ENCODE measurements at places on chromosomes 3 and 15. TPM values are rescaled to one million over a fixed set of nuclear protein-coding genes. Genes with fewer than 3 reads are reported as not detected.

DNA sequence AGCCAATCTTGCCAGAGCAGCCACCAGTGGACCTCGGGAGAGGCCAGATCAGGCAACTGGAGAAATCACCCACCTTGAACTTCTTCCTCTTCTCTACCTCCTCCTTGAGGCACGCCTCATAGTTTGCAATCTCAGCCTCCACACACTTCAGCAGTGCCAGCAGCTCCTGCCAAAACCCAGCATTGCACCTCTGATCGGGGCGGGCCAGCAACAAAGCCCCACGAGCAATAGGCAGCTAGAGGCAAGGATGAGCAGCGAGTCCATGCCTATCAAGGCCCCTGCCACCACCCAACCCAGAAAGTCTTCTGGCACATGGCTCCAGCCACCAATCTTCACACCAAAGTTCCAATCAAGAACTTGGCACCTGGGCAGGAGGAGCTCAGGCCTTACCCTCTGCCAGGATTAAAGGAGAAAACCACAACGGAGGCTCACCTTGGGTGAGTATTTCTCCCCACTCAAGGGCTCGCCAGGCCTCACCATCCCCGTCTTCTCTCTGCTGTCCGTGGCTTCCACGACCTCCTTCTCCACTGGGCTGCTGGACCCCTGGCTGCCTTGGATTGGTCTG, 42.1 kb downstream of the SEMA3G start:
- H3K4me1 ChIP-seq = no peaks in the 10 kb centered on the region
- H3K4me3 ChIP-seq = no peak overlapping the region
- H3K36me3 ChIP-seq = peaks cover 52% of the 10 kb centered on the region
- H3K27ac ChIP-seq = no peak overlapping the region
- no peaks in the 10 kb centered on the region for H3K27me3 ChIP-seq
- no peak for DNase-seq

GRCh38 chr3:195269375-195270078, 1.4 kb downstream of the XXYLT1 start:
- H3K27me3 ChIP-seq = no peaks in the 10 kb centered on the region
- H3K4me1 ChIP-seq = peaks cover 15% of the 10 kb centered on the region
- DNase-seq = no peak
- no peak overlapping the region for H3K4me3 ChIP-seq

DNA sequence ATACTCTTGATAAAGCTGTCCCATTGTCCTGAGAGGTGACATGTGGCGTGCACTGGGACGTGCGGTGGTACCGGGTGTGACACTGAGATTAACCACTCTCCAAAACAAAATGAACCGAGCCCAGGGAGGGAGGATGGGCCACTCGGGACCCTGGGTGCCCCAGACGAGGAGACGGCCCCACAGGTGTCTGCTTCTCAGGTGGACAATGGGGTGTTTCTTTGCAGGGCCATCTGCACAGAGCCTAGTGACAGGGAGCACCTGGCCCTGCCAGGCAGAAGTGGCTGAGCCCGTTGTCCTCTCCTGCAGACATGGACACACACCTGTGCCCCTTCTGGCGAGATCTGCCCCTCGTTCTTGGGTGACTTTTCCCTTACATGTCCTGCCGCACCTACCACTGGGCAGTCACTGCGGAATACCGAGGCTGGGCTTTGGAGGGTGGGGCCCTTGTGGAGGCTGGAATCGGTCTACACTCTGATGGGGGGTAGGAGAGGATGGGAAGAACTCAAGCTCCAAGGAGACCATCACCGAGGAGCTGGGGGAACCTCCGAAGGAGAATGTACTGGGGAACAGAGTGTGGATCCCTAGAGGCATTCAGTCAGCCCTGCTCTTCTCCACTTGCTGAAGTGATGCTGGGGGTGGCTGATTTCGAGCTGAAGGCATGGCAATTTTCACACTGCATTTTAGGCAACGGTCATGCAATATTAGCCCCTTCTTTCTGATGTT, 153.5 kb downstream of the ATP10A start:
- H3K36me3 ChIP-seq = no peaks in the 10 kb centered on the region
- H3K27ac ChIP-seq = no peak overlapping the region
- no peaks in the 10 kb centered on the region for H3K27me3 ChIP-seq
- DNase-seq = no peak

DNA sequence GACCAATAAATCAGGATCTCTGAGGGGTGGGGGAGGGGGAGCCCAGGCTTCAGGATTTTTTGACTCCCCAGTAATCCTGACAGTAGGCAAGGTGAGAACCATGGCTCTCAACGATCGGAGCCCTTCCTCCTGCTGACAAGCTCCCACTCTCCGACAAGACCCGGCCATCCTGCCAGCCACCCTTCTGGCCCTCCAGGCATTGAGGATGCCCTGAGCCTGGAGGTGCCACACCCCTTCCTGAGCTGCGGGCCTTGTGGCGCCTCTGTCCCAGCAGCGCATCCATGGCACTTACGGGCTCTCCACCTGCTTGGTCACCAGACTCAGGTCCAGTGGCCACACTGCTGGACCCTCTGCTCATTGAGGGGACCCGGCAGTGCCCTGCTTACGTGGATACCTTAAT, 46.0 kb downstream of the MGLL start:
- no peaks in the 10 kb centered on the region for H3K27me3 ChIP-seq
- H3K36me3 ChIP-seq = no peaks in the 10 kb centered on the region
- peaks cover 9% of the 10 kb centered on the region for H3K4me1 ChIP-seq
- H3K4me3 ChIP-seq = no peak overlapping the region

GRCh38 chr3:194685065-194685717, 492 bp upstream of the FAM43A start:
- no peaks in the 10 kb centered on the region for H3K36me3 ChIP-seq
- H3K27me3 ChIP-seq = no peaks in the 10 kb centered on the region
- peaks cover 25% of the 10 kb centered on the region for H3K4me1 ChIP-seq
- no peak for DNase-seq
- H3K4me3 ChIP-seq = no peak overlapping the region

GRCh38 chr15:80804970-80805495, 25.9 kb downstream of the CEMIP start:
- no peaks in the 10 kb centered on the region for H3K4me1 ChIP-seq
- H3K4me3 ChIP-seq = no peak overlapping the region

DNA sequence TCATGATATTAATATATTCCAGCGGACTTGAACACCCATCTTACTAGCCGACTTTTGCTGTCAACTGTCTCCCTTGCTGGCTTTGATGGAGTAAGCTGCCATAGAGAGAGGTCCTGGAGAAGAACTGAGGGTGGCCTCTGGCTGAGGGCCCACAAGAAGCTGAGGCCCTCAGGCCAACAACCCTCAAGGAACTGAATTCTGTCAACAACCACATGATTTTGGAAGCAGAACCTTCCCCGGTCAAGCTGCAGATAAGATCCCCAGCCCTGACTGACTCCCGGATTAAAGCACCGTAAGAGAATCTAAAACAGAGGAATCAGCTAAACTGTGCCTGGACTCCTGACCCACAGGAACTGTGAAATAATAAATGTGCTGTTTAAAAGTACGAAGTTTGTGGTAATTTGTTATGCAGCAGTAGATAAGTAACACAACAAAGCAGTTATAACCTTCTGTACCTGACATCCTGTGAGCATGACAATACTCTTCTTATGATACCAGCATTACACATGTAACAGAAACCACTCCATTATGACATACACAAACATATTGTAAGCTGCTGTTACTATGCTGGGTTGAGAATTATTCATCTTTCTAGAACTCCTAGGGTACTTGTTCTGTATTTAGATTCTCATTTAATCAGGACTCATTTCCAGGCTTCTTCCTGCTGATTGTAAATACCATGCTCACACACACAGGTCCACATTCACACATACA, 66.2 kb downstream of the HES1 start:
- no peak overlapping the region for H3K4me3 ChIP-seq
- DNase-seq = no peak
- no peaks in the 10 kb centered on the region for H3K27me3 ChIP-seq
- H3K4me1 ChIP-seq = peaks cover 68% of the 10 kb centered on the region

DNA sequence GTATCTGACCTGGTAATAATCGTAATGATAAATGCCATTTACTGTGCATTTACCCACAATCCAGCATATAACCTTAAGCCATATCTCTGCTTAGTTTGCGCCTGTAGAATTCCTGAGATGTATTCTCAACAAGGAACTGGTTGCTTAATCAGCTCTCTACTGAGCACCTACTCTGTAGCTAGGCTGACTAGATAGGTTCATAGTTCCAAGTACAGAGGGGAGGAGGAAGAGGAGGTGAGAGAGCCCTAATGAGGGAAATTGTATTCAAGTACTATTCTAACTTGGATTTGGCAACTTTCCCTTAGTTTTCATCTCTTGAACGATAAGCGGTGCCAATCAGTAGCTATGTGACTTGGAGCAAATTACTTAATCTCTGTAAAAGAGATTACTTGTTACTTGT, 5.6 kb upstream of the AKAP13 start:
- no peak for DNase-seq
- H3K36me3 ChIP-seq = no peaks in the 10 kb centered on the region
- no peak overlapping the region for H3K27ac ChIP-seq
- H3K27me3 ChIP-seq = no peaks in the 10 kb centered on the region
- H3K4me1 ChIP-seq = no peaks in the 10 kb centered on the region

Gene ISLR
- total RNA-seq = 104 TPM

Gene RPP25
- 14.9 TPM for total RNA-seq

Gene GOLGA6D
- not detected for total RNA-seq

Gene WDR49
- 0.56 TPM for total RNA-seq

Gene P2RY14
- total RNA-seq = 3.2 TPM

Data from thyroid gland (tissue), 4 donors.